ENCODE measurements at places on chromosomes 16 and 17. TPM values are rescaled to one million over a fixed set of nuclear protein-coding genes. Genes with fewer than 3 reads are reported as not detected.

DNA sequence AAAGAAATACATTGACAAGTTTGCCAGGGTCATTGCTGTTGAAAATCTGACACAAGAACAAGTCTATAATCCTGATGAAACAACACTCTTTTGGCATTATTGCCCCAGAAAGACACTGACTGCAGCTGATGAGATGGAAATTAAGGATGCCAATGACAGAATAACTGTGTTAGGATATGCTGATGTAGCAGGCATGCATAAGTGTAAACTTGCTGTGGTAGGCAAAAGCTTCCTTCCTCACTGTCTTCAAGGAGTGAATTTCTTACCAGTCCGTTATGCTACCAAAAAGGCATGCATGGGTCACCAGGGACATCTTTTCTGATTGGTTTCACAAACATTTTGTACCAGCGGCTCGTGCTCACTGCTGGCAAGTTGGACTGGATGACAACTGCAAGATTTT lies 10.5 kb downstream of the GDPD1 start:
- no peak for DNase-seq

DNA sequence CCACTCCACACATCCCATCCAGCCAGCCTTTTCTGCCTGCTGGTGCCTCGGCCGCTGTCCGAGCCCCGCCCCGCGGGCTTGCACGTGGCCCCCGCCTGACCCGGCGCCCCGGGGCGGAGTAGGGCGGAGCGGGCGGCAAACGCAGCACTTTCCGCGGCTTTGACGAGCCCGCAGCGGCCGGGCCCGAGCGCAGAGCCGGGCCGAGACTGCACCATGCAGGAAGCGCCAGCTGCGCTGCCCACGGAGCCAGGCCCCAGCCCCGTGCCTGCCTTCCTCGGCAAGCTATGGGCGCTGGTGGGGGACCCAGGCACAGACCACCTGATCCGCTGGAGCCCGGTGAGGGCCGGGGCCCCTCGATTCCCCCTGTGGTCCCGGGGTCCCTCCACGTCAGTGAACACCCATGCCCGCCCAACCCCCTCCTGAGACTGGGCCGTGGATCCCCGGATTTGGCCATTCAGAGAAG lies at the start of gene HSF4:
TSS of gene HSF4 (plus strand) at position 147 of the 463 bp plus-strand sequence. CDS start at position 214, 67 bp downstream.
- peak; percentile 74 for DNase-seq

- DNase-seq: no peak
Measured at GRCh38 chr16:83588070-83588469, 219.7 kb upstream of the HSBP1 start.

DNA sequence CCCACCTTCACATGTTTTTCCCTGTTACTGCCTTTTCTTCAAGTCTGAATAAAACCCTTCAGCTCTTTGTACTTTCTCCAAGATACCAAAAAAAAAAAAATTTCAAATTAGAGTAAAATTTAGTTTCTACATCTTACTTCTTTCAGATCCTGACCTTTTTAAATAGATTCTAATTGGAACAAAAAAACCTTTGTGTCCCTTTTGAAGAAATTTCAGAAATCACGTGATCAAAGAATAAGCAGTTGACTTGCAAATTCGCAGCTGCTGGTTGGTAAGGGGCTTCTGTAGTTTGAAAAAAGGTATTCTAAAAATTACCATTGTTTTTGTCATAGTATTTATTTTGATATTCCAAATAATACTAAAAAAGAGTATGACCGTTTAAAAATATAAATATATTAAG lies 71.7 kb downstream of the CDC27 start:
- no peak for DNase-seq

Gene RBFOX1
- total RNA-seq: not detected

GRCh38 chr17:49630113-49630900 lies 47.6 kb downstream of the SPOP start:
- DNase-seq: no peak

DNA sequence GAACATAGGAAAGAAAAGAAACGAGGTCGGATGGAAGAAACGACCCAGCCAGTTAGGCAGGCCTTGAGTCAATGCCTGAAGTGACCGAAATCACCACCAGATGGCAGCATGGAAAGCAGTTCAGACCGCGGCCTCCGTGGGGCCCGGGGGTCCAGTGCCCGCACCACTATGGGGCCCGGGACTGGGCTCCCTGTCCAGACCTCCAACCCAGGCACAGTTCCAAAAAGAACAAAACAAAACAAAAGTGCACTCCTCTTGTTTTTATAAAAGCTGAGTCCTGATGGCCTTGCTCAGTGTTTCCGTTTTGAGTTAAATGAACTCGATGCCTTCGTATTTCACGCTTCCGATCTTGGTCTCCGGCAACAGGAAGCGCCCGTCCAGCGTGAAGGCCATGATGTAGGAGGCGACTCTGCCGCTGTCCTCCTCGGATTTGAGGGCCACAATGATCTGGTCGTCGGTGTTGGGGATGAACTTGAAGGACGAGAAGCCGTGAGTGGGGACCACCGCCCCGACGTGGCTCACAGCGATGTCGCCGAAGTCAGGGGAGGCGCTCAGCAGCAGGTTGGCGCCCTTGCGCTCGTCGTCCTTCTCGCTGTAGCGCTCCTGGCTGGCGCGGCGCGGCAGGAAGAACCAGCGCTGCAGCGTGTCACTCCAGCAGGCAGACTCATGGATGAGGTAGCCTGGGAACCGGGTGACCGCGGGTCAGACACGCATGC lies 13.7 kb upstream of the LGALS3BP start:
- peak; percentile 70 for DNase-seq

DNA sequence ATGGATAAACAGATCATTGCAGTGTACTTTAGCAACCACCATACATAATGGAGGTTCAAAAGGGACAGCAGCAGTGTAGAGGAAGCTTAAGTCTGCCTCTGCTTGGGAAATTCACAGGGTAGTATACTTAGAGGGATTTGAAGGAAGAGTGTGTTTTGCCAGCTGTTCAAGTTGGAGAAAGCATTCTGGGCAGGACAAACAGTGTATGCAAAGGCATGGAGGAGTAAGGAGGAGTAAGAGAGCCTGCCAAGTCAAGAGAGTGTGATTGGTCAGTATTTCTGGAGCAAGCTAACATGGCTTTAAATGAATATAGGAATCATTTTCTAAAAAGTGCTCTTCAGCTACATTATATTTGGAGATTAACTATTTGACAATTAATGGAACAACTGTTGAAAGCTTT lies 22.9 kb upstream of the PHAF1 start:
- no peak for DNase-seq

Gene RUNDC1
- total RNA-seq: 9.5 TPM

GRCh38 chr17:13204607-13205237 lies 186.9 kb upstream of the ELAC2 start:
- DNase-seq: no peak

DNA sequence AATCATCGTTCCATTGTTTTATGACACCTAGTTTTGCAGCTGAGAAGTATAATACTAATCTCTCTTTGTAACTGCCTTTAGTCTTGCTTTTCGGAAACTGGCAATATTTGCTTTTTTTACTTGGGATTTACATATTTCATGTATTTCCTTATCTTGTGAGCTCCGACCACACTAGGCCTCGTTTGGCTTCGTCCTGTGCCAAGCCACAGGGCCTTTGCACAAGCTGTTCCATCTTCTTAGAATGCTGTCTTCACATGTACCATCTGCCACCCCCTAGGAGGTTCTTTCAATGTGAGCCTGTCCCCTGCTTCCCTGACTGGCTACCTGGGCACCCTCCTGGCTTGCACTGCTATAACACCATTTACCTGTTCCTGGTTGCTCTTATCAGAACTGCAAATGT lies 77.2 kb downstream of the SHISA6 start:
- DNase-seq: no peak

DNA sequence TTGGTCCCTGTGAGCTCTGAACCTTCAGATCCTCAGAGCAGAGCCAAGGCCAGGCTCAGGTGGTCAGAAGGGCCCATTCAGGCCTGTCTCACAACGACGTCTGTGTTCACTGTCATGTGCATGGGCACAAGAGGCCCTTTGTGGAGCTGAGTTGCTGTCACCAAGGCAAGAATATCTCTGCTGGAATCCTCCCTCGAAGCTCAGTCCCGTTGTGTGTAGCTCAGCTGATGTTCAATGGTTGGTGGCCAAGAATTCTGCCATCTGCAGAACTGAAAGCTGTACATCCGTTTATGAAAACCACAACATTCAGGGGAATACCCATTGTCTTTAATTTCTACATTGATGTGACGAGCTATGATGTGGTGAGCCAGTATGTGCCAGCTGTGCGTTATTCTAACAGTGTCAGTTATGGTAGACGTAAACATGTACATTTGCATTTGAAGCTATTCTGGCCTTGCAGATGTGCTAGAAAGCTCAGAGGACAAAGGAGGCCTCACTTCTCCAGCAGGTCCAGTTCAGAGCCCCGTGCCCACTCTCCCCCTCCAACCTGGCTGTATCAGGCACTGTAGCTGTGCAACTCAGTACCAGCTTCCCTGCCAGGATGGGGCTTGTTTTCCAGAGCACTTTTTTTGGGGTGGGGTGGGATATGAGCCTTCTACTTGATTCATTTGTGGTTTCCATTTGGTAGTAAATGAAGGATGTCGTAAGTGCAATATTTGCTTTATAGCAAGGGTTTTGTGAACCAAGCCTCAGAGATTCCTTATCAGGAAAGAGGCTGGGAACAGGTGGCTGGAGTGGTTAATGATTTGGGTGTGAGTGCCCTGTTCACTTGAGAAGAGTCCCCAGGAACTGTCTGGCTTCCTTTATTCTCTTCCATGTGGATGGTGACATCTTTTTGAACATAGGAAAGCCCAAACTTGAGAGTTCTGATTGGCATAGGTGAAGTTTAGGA lies 56.1 kb downstream of the B9D1 start:
- DNase-seq: no peak

Gene AP1G1
- 41.6 TPM for total RNA-seq

DNA sequence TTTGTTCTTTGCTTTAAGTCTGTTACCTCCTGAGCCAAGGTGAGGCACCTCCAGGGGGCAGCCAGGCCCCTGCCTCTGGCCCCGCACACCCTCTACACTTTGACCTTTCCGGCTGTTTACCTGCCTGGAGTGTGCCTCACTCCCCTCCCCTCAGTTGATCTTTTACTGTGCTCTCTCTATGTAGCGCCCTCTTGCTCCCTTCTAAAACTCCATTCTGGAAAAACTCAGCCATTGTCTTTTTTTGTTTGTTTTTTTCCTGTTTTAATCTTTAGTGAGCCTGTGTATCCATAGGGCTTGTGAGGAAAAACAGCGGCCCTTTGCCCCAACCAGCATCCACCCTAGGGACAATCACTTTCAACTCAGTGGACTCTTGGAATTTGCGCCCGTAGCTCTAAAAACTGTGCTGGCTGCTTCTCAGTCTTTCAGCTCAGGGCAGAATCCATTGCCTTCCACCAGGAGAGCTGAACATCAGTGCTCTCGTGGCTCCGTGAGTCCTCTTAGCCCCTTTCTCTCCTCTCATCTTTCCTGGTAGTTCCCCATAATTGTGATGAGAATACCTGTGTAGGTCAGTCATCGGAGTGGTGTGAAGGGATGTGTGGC lies 4.3 kb downstream of the AMDHD2 start:
- no peak for DNase-seq

DNA sequence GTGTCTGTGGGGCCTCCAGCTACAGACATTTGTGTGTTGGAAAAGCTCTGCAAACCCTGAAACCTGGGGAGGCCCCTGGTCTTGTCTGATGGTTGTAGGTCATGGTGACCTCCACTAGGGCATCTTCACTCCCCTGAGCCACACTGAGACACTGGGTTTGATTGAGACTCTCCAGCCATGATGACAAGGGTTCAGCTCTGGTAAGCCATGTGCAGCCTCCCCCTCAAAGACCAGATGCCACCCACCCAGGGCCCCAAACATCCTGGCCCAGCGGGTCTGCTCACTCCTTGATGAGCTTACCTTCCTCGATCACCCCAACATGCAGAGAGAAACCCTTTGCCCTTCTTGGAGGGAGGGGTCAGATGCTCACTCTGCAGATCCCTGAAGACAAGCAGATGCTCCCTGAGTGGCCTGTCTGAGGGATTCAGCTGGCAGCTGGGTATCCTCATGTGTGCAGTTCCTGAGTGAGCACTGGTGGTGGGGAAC lies 101.6 kb downstream of the METRNL start:
- no peak for DNase-seq
